ENCODE measurements at places on chromosomes 6 and 20.

GRCh38 chr20:10367693-10367942 is 66.4 kb downstream of the MKKS start:
- DNase-seq: no peak

DNA sequence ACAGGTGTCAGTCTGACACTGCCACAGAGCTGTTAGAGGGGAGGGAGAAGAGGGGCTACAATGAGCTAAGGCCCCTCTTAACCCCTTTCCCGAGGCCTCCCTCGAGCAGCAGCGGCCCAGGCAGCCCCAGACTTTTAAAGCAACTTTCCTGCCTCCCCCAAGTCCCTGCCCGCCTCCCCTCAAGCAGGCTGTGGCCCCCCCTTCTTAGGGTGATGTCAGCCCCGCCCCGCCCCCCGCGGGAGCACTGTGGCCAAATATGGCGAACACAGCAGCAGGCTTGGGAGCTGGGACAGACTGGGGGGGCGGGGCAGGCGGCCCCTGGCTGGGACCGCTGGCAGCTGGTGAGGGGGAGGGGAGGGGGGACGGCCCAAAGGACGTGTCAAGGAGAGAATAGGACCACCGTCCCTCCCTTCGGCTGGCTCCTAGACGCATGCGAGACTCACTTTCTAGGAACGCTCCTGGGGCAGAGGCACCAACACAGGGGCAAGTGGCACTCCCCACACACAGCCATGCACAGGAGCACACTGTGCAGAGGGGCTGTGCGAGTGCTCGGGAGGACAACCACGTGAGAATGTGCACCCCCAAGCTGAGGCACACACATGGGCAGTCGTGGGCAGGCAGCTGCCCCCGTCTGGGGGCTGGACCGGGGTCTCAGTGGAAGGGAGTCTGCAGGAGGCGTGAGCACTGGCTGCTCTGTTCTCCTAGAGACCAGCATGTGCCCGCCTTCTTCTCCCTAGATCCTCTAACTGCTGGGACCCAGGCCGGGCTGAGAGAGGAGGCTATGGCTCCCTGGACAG is 6.7 kb downstream of the TEAD3 start:
- no peak for DNase-seq

- DNase-seq: no peak
These were observed 155.5 kb downstream of the LRFN2 start for GRCh38 chr6:40431706-40432105.

GRCh38 chr20:25247000-25247517 is 826 bp upstream of the PYGB start:
- DNase-seq: no peak

- DNase-seq: no peak
These were observed 339.0 kb downstream of the NRN1 start for GRCh38 chr6:5667737-5668136.

DNA sequence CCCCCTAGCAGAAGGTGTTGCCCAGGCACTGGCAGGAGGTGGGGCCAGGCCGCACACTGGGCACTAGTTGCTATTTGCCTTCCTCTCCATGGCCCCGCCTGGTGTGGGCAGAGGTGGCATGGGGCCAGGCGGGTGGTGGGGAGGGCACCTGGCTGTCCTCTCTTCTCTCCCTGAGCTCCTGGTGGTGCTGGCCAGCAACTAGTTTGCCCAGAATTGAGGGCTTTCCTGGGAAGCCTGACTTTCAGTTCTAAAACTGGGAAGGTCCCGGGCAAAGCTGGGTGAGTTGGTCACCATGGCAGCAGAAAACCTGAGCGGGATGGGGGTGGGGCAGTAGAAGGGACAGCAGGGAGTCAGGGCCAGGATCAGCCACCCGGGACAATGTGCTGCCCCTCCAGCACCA is 48.2 kb downstream of the RBM38 start:
- DNase-seq: no peak

DNA sequence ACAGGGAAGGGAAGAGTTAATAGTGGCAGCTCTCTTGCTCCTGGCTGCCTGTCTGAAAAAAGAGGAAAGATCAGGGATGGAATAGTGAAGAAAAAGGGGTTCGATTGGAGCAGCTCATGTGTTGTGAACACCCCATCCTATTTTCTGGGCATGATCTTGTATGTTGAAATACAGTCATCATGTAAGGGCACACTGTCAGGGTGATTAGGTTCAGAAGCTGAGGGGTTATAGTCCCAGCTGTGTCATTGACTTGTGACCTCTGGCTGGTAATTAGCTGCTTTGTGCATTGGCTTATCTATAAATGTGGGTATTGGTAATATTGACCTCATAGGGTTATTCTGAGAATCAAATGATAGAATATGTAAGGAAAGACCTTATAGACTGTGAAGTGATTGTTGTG is 30.1 kb downstream of the PHF20 start:
- DNase-seq: no peak

GRCh38 chr20:32918296-32918695 is 59.6 kb downstream of the EFCAB8 start:
- no peak for DNase-seq

DNA sequence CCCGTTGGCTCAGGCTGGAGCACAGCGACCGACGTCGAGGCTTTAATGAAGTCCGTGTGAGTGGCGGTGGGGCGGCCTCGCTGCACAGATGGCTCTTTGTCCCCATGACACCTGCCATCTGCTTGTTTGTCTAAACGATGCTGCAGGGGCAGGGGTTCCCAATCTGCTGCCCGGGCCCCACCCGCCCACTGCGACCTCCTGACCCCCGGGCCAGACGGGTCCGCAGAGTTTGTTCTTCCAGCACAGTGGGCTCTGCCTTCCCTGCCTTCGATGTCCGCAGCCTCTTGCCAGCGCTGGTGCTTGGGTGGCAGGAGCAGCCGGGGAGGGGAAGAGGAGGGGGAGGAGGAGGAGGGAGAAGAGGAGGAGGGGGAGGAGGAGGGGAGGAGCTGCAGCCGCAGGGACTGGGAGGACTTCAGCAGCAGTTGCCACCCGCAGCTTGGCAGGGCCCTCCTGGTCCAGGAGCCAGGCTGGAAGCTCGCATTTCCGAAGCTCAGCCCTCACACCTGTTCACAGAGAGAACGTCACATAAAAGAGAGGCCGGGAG is 210.0 kb downstream of the DLL1 start:
- DNase-seq: no peak

DNA sequence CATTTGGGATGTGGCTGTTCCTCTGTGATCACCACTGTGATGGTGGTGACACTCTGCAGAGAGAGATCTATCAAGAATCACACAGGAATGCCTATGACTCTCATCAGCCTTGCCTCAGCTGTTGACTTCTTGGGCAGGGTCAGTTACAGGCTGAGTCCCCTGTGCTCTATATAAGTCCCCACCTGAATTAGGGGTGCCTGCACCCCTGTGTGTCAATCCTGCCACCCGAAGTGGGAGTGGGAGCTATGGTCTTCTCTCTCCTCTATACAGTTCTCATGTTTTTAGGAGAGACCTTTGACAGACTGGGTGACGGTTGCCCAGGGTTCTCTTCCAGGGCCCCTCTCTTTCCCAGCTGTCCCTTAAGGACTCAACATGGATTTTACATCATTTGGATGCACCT is 173.8 kb downstream of the ZDHHC14 start:
- DNase-seq: no peak
